ENCODE measurements at places on chromosomes 11 and 22. TPM values are rescaled to one million over a fixed set of nuclear protein-coding genes. Genes with fewer than 3 reads are reported as not detected.

DNA sequence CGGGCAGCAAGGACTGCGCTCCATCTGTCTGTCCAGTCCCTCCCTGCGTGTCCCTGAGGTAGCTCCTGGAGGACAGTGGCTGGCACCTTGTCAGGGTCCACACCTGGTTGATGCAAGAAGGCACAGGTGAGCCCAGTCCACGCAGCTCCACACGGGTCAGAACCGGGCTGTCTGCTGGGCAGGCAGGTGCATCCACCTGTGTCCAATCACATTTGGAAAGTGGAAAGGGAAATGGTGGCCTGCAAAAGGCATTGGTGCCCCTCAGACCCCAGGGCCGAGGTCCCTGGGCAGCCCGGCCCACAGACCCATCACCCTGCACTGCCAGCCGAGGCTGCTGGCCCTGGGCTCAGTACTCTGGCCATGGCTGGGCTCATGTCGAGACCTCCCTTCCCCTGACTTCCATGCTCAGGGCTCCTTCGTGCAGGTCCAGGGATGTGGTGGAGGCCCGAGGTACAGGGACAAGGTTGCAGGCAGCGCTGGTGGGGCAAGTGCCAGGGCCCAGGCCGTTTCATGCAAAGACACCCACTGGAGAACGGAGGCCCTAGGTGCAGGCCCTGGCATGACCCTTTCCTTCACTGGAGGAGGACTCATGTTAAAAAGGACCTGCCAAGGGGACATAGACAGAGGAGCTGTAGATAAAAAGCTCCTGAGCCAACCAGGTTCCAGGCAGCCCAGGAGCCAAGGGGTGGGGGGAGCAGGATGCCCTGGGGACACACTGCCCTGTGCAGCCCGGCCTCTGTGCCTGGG is 38.9 kb upstream of the TH start:
- no peak for DNase-seq

DNA sequence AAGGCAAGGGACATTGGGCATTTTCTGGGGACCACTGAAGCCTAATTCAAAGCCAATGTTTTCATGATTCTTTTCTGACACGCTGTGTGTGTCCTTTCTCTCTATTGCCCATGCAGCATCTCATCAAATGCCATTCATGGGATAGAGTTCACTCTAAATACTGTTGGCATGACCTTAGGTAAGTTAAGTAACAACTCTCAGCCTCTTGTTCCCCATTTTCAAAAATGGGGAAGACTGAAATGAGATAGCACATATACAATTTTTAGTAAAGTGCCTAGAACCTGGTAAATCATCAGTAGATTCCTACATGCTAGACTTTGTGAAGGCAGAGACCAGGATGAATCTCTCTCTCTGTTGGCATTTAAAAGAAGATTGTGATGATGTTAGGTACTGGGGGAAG is 12.7 kb upstream of the OR52K2 start:
- DNase-seq: no peak

UBQLNL gene
- 0.19 TPM for total RNA-seq

GRCh38 chr11:61090521-61090920 is 11.8 kb upstream of the CD5 start:
- DNase-seq: no peak

DNA sequence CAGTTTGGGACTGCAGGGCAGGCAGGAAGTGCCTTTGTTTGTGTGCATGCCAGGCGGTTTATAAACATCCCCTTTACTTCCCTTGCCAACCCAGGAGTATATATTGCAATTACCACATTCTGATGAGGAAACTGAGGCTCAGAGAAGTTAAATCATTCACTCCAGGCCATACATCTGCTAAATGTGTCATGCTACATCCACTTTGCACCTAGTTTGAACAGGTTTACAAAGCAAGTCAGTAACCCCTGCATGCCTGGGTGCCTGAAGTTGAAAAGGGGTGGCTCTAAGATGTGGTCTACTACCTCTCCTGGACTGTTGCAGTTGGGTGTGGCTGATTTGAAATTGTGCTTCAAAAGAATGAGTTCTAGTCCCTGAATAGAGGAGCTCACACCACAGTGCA is 23.6 kb downstream of the FLI1 start:
- DNase-seq: no peak

DNA sequence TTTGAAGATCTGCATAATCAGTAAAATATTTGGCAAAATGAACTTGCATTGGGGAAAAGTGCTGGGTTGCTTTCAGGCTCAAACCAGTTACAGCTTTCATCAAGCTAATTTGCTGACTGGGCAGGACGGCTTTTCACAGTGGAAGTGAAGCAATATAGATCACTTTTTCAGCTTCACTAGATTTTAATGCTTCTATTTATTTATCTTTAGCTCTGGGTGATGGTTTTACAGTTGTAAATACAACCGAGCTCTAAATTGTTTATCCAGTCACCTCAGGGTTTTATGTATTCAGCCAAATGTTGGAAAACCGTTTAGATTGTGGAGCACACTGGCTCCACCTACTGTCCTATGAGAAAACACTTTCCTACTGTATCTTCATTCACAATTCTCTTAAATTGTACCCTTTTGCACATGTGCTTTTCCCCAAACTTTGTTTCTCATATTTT is 58.2 kb downstream of the ACER3 start:
- no peak for DNase-seq

DNA sequence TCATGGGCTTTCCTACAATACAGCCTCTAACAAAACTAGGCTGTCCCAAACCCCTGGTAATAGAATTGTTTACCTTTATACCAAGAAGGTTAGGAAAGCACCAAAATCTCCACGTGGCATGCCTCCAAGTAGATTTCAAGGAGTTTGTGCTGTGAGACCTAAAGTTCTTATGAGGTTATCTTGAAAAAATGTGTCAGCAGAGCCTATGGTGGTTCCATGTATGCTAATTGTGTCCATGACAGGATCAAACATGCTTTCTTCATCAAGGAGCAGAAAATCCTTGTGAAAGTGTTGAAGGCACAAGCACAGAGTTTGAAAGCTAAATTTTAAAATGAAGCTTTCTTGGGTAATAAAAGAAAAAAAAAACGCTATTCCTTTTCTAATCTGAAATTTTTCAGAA is 36.2 kb downstream of the CCDC73 start:
- no peak for DNase-seq

DNA sequence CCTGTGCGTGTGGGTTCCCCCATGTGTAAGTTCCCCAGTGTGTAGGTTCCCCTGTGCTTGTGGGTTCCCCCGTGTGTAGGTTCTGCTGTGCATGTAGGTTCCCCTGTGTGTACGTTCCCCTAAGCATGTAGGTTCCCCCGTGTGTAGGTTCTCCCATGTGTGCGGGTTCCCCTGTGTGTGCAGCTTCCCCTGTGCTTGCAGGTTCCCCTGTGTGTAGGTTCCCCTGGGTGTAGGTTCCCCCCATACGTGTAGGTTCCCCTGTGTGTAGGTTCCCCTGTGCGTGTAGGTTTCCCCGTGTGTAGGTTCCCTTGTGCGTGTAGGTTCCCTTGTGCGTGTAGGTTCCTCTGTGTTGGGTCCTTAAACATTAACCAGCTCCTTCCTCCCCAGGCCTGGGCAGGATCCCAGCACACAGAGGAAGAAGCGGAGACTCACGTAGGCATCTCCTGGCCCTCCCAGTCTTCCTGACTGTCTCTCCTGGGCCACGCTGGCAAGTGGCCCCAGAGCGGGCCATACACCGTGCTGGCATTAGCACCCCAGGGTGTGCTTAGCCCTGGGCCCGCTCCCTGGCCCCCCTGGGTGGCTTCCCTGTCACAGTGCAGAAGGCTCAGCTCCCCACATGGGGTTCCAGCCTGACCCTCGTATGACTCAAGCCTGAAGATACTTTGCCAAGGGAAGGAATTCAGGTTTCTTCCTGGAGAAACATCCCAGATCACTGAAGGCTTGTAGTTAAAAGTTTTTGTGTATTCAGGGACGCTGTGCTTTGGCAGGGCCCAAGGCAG is 2.8 kb upstream of the GRAMD4 start:
- DNase-seq: no peak

DNA sequence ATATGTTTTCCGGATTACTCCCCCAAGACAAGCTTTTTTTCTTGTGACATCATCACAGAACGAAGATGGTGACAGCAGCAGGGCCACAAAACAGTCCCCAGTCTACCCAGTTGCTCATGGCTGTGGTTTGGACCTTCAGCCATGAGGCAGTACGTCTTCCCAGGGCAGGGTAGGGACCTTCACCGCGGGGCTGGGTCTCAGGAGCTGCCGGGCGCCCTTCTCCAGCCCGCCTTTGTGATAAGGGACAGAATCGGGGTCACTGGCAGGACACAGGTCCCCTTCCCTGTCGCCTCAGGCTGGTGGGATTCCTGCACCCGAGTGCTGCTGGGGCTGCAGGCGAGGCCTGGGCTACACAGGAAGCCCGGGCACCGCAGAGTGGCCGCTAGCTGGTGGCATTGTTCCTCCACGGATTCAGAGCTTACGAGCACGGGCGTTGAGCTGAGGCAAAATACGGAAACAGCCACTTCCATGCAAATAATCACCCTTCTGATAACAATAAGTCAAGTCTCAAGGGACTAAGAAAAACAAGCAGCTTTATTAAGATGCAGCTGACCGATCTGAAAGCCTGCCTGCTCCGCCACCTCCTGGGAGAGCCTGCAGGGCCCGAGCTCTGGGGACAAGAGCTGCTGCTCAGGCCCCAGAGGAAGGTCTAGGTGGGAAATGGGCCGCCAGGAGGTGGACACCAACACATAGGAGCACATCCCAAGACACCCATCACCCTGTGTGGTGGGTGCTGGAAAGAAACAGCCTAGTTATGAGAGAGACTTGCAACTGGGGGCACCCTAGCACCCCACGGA is 12.3 kb downstream of the TBX1 start:
- DNase-seq: no peak

GRCh38 chr11:102990145-102990544 is 34.6 kb upstream of the MMP13 start:
- DNase-seq: no peak

DNA sequence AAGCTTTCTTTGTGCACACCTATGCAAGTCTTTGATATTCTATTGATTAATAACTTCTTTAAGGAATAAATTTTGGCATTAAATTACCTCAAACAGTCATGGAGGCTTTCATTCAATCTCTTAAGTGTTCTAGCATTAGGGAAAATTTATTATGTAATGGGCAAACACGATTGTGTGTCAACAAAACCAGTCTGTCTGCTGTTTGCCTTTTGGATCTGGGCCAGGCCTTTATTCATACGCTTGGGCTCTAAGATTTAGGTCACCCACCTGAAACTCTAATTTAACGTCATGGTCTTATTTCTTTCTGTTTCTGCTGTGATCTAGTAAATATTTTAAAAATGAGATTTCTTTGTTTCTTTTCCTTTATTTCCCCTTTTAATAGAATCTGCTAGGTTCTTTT is 1270.6 kb downstream of the LRRC4C start:
- no peak for DNase-seq

DNA sequence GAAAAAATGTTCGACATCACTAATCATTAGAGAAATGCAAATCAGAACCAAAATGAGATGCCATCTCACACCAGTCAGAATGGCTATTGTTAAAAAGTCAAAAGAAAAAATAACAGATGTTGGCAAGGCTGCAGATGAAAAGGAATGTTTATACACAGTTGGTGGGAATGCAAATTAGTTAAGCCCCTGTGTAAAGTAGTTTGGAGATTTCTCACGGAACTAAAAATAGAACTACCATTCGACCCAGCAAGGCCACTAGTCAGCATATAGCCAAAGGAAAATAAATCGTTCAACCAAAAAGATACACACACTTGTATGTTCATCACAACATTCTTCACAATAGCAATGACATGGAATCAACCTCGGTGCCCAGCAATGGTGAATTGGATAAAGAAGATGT is 503.2 kb downstream of the OPCML start:
- DNase-seq: no peak

DNA sequence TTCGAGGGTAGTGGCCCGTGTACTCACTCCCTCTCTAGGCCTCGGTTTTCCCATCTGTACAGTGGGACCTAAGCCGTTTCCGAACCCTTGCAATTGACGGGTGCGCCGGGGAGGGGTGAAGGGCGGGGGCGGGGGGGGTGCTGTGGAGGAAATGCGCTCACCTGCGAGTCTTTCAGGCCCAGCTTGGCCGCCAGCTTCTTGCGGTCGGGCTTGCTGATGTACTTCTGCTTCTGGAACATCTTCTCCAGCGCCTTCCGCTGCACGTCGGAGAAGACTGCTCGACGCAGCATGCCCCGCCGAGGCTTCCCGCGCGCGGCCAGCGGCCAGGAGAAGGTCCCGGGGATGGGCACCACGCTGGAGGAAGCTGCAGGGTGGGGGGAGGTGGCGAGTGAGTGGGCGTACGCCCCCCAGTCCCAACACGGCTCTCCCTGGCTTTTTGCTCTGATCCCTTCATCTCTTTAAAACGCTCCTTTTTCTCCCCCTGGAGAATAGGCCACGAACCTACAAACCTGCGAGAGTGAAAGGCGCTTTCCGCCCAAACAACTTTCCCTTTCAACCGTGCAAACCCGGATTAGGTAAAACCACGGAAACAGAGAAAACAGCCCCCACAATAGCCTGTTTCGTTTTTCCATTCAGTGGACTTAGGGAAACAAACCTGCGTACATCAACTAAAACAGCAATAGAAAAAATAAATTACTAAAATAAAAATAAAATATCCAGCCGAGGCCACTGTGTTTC is 3.2 kb downstream of the DBX1 start:
- no peak for DNase-seq

GRCh38 chr11:79507706-79508105 is 66.9 kb upstream of the TENM4 start:
- DNase-seq: no peak

DNA sequence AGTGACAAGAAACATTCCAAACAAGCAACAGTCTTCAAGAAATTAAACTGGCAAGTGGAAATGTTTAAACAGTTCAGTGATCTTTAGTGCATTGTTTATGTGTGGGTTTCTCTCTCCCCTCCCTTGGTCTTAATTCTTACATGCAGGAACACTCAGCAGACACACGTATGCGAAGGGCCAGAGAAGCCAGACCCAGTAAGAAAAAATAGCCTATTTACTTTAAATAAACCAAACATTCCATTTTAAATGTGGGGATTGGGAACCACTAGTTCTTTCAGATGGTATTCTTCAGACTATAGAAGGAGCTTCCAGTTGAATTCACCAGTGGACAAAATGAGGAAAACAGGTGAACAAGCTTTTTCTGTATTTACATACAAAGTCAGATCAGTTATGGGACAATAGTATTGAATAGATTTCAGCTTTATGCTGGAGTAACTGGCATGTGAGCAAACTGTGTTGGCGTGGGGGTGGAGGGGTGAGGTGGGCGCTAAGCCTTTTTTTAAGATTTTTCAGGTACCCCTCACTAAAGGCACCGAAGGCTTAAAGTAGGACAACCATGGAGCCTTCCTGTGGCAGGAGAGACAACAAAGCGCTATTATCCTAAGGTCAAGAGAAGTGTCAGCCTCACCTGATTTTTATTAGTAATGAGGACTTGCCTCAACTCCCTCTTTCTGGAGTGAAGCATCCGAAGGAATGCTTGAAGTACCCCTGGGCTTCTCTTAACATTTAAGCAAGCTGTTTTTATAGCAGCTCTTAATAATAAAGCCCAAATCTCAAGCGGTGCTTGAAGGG is 6.0 kb downstream of the MALAT1 start:
- no peak for DNase-seq

GRCh38 chr11:11976481-11977127 is 31.8 kb downstream of the DKK3 start:
- no peak for DNase-seq

GRCh38 chr11:73394416-73395296 is 18.5 kb downstream of the RELT start:
- no peak for DNase-seq
